HuH-7 (cell line): ENCODE measurements at places on chromosomes 12 and 14.

- DNase-seq = no peak
Measured at GRCh38 chr14:61213191-61213621, 67.9 kb downstream of the TMEM30B start.

DNA sequence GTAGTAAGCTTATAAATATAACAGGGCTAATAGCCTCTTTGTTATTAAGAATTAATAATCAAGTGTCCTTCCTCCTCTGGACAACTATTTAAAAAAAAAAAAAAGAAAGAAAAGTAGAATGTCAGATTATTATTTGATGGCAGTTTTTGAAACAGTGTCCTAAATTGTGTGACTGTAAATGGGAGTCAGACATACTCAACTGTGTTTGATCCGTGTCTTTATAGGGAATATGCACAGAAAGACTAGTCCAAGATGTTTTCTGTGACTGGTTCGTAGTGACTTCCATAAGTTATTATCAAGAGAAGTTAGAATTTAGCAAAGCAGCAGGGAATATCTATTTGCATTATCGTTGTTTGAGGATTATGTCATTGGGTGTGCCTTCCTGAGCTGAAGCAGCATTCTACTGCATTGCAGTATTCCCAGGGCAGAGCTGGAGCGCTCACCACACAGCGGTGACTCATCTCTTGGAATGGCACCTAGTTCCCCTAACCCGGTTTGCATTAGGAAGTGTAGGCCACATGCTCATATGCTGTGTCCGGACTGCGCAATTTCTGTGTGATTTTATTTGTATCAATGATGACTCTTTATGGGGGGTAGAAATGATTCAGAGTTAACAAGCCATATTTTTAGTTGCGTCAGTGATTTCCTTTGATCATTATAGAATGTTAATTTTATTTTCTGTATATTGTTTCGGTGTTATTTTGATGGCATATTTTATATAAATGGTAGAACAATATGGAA lies 7.9 kb downstream of the DYNC1H1 start:
- DNase-seq = peak; percentile 64

GRCh38 chr14:97061198-97061597 lies 264.0 kb downstream of the VRK1 start:
- no peak for DNase-seq

- DNase-seq = no peak
Measured at GRCh38 chr14:59454139-59454538, 11.0 kb downstream of the GPR135 start.

- DNase-seq = no peak
Measured at GRCh38 chr12:130714091-130714590, 2.0 kb downstream of the RIMBP2 start.
